ENCODE measurements at places on chromosomes 7 and 10.

GRCh38 chr7:33804140-33804660, 101.1 kb upstream of the BMPER start:
- DNase-seq: no peak

DNA sequence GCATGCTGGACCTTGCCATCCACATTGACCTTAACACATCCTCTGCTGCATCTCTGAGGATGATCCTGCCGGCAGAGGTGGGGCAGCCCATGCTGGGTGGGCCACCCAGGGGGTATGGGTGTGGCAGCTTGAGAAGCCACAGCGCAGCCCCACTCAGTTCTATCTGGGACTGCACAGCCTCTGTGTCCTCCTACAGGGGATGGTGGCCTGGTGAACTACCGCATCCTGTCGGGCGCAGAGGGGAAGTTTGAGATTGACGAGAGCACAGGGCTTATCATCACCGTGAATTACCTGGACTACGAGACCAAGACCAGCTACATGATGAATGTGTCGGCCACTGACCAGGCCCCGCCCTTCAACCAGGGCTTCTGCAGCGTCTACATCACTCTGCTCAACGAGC, 12.2 kb upstream of the C10orf105 start:
- DNase-seq: no peak

DNA sequence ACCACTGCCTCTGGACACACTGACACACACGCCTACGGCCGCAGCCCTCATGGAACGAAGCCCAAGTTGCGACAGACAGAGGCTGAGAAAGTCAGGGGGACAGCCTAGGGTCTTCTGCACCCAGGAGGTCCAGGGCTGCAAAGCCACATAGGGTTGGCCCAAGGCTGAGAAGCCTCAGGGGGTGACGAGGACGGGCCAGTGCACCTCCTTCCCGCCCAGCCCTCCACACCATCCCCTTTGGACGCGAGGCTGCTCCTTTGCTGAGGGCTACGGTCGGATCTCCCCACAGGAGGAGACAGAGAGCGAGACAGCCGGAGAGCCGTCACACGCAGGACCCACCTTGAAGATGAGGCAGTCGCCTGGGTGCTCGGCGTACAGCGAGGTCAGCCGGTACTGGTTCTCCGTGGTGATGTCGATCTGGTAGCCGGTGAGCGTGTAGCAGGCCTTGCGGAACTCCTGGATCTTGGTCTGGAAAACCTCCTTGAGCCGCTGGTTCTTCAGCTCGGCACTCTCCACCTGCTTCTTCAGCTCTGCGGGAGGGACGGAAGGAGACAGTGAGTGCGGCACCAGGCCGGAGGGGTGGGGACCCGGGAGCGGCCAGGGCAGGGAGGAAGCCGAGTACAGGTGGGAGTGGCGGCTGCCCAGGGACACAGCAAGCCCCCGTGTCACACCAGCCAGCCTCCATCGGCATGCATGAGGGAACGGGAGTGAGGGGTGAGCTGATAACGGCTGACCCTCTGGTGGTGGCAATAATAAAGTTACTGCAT, 228.0 kb downstream of the ELFN1 start:
- DNase-seq: no peak

- no peak for DNase-seq
Measured at GRCh38 chr7:138125119-138125518, 48.9 kb downstream of the AKR1D1 start.

DNA sequence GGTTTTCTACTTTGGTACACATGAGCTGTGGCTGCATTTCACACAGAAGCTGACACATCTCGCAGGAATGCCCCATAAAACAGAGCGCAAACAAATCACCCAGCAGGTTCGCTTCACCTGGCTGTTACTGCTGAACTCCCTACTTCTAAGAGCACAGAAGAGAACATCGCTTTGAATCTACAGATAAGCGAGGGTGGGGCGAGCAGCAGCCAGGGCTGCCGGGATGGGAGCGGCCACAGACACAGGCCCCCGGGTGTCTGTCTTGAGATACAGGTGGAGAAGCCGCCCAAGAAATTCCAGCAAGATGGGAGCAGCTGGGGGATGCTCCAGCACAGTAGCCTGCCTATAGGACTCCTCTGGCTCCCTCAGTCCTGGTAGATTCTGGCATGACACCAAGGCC, 27.4 kb downstream of the OGDHL start:
- DNase-seq: no peak

DNA sequence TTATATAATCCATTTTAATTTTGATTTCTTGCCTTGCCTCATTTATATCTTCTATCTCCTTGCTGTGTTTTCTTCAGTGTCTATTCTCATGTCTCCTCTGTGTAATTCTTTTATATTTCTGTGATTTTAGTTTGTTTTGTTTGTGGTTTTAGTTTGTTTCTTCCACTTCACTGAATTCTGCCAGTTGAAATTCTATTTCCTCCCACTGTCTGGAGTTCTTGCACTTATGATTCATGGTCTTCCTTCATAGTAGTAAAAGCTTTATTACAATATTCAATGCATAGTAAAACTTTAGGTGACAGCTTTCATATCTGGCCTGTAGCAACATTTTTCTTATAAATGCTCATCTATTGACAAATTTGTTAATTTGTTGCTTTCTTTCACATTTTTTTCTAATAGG, 113.3 kb downstream of the MAGI2 start:
- DNase-seq: no peak

DNA sequence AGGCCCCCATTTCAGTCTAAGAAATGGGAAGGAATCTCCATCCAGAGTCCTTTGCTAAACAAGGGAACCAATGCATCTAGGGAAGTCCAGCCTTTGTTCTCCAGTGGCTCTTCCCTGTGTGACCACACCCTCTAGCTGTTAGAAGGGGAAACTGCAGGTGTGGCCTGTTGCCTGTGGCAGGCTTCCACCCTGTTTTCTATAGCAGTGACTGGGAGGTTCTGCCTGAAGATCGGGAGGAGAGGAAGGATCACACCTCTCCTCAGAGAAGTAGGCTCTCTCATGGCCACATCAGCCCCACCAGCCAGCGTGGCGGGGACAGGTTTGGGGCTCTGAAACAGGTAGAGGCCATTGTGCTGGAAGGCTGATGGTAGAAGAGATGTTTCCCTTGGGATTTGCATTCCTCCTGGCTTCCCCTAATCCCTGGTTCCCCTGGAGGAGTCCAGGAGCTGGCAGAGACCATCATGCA, 47.7 kb upstream of the TRIM8 start:
- peak; percentile 62 for DNase-seq

Measured in H4 (cell line).